ENCODE measurements at places on chromosomes 2 and 18. TPM values are rescaled to one million over a fixed set of nuclear protein-coding genes. Genes with fewer than 3 reads are reported as not detected.

- no peaks in the 10 kb centered on the region for H3K36me3 ChIP-seq
- H3K27me3 ChIP-seq: no peaks in the 10 kb centered on the region
- no peak for DNase-seq
- H3K4me3 ChIP-seq: peak overlapping the region; percentile 89
- peaks cover 36% of the 10 kb centered on the region for H3K4me1 ChIP-seq
- peak overlapping the region; percentile 84 for H3K27ac ChIP-seq
Observed at GRCh38 chr18:35289293-35289692, 736 bp downstream of the ZSCAN30 start.

DNA sequence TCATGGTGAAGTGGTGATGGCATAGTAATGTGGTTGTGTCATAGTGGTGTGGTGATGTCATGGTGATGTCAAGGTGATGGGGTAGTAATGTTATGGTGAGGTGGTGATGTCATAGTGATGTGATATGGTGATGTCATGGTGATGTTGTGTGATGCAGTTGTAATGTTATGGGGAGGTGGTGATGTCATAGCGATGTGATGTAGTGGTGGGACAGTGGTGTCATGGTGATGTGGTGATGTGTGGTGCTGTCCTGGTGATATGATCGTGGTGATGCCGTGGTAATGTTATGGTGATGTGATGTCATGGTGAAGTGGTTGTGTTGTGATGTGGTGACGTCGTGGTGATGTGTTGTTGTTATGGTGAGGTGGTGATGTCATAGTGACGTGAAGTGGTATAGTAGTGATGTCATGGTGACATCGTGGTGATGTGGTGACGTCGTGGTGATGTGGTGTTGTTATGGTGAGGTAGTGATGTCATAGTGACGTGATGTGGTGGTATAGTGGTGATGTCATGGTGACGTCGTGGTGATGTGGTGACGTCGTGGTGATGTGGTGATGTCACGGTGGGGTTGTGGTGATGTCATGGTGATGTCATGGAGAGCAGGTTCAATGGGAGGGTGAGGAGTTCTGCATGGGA, 242.7 kb upstream of the MYT1L start:
- no peak for DNase-seq
- H3K27ac ChIP-seq: no peak overlapping the region
- H3K4me1 ChIP-seq: no peaks in the 10 kb centered on the region
- H3K4me3 ChIP-seq: no peak overlapping the region
- H3K27me3 ChIP-seq: no peaks in the 10 kb centered on the region

CNNM4 gene
- total RNA-seq: 7.2 TPM

LRRTM4 gene
- not detected for total RNA-seq

GRCh38 chr2:189657867-189658266, 3.4 kb upstream of the ASNSD1 start:
- peak overlapping the region; percentile 25 for H3K4me3 ChIP-seq
- H3K27ac ChIP-seq: peak overlapping the region; percentile 57
- H3K36me3 ChIP-seq: no peaks in the 10 kb centered on the region
- DNase-seq: peak; percentile 58
- H3K4me1 ChIP-seq: peaks cover 47% of the 10 kb centered on the region
- H3K27me3 ChIP-seq: no peaks in the 10 kb centered on the region

TTC39C gene
- 168 TPM for total RNA-seq

Measured in CD4-positive, alpha-beta memory T cell (primary cell).